NCI-H526 treated with DMSO at 0.1 percent for 48 hours (cell line): ENCODE measurements at places on chromosomes 12 and 14.

DNA sequence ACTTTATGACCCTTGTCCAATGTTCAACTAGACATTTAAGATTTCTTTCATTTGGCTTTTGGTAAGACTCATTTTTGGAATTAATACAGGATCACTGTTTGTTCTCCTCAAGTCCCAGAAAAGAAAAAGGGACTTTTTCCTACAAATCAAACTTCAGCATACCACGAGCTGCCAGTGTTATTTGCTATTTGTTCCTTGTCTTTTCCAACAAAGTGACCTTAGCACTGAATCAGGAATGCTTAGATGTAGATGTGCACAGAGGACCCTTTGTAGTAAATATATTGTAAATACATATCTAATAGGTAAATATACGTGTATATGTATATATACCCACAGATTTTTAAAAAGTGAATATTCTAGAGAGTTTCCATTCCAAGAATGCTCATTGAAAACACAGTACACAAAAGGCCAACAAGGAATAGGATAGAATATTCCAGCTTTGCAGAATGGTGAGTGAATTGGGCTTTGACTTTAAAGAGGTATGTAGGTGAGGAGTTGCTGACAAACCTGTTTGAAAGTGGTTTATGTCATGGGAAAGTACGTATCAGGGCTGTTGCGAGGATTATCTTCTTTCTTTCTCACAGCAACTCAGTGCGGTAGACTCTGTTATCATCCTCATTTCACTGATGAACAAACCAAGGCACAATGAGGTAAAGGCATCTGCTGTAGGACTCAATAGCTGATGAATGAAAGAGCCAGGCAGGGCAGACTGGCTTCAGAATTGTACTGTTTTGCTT is 65.0 kb downstream of the HMGA2 start:
- DNase-seq, result no peak

- DNase-seq, result no peak
These were observed 138.6 kb upstream of the TRHDE start for GRCh38 chr12:72133497-72134055.

DNA sequence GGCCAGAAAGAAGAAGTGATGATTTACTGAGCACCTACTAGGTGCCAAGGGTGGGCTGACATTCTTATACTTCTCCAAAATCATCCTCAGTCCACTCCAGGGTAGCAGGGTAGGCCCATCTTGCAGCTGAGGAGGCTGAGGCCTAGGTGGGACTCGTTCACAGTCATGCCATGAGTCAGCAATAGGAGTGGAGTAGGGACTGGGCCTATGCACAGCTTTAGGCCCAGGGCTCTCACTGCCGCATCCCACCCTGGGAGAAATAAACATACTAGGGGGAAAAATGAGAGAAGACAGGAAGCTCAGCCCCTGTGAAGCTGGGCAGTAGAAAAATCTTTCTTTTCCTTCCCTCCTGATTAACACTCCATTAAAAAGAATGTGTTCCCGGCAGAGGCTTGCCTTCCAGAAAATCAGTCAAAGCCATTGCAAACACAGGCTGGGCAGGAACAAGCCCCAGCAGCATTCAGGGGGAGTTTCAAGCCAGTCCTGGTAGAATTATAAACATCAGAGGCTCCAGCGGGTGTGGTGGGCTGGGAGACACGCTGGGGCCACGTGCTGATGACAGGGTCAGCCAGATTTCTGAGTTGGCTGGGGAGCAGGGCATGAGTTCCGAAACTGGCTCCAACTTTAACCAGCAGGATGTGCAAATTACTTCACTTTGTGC is 1.8 kb downstream of the HSPB8 start:
- DNase-seq, result no peak

- no peak for DNase-seq
These were observed 3.3 kb downstream of the ALDH6A1 start for GRCh38 chr14:74080820-74081460.

DNA sequence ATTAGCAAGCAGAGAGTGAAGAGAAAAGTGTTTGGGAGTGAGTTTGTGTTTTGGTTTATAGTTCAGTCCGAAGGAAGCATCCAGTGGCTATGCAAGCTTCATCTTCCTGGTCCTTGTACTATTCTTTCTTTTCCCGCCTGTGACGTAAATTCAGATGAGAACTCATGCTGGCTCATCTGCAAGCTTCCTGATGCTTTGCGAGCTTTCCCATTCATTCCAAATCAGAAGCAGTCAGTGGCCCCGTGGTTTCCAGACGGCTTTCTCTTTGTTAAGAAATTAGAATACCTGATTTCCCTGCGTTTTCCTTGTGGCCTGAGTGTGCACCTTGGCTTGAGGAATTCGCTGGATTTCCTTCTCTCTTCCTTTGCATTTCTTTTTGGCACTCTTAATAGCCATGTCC is 89.5 kb downstream of the TESC start:
- DNase-seq, result no peak

DNA sequence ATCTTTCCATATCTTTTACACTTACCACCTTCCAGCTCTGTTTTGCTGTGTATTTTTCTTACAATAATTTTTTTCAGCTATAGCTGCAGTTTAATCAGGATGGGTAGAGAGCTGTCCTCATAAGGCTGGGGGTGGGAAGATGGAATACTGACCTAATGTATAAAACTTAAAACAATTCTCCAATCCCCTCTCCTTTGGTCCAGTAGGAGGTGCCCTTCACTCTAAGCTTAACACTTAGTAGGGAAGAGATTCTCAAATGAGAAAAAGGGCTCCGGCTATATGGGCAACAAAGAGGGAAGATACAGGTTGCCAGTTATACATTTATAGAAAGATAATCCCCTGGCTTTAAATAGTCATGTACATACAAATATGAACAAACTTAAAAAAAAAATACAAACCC is 2.8 kb downstream of the ORMDL2 start:
- no peak for DNase-seq

- no peak for DNase-seq
These were observed 3.6 kb upstream of the GPR132 start for GRCh38 chr14:105068818-105069217.

DNA sequence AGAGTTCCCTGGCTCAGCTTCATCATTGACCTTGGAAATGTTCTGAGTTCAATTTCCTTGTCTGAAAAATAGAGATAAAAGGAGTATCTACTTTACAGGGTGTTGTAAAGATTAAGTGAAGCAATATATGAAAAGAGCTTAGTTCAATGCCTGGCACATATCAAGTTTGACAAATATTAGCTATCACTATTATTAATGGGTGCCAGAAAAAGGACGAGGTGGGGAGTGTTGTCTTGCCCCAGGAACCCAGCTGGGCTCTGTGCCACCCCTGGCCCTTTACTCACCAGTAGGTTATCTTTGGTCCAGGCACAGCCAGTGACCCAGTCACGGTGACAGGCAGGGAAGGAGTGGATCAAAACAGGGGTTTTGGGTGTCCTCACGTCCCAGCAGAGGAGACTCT is 32.0 kb downstream of the PARP2 start:
- no peak for DNase-seq

- no peak for DNase-seq
These were observed 172.4 kb downstream of the EMP1 start for GRCh38 chr12:13368971-13369370.

DNA sequence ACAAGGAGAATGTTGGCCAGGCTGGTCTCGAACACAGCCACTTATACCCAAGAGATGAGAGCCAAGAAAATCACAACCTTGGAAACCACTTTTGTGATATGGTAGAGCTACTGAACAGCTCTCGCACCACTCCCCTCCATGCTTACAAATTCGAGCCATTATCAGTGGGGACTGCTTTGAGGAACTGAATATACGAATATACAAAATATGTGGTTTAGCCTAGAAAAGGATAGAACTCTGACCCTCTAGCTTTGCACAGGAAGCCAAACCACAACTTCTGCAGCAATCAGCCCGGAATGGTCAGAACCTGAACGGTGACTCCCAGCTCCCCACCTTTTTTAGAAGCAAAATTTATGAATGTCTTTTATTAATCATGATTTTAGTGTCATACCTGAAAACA is 129.8 kb upstream of the TMEM132C start:
- DNase-seq, result peak; percentile 17
